ENCODE measurements at places on chromosomes 1 and 21.

- DNase-seq, result no peak
These were observed 62.9 kb downstream of the MDM4 start for GRCh38 chr1:204578867-204579664.

DNA sequence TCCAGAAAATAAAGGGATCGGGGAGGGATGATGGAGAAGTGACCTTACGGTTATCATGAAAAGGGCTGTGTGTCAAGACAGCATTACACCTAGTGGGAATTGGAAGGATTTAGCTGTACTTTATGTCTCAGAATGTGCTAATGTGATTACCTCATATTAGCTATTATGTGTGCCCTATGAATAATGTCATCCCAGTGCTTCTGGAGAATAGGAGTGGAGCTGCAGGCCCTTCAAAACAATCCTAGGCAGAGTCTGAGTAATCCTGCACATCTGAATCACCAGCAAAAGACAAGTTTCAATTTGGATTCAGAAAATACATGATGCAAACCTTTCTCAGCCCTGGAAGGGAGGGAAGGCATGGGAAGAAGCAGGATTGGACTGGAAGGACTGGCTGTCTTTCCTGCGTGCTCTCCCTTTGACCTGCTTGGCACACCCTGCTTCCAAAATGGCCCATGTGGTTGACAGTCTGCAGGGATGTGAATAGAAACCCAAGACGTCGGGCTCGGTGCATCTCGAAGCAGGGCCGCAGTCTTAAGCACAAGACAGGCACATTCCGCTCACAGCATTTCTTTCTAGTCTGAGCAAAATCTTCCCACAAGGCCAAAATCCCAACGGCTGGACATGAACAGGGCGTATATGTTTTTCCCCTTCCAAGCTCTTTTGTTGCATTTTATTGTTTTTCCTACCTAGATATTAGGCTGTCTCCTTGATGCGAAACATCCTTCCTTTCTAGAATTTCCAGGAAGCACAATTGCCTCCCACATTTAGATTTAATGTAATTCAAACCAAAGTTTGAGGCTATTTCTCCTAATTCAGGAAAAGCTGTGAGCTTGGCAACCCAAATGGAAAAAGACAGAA, 54.3 kb upstream of the TARBP1 start:
- DNase-seq, result no peak

- DNase-seq, result no peak
These were observed 188.1 kb downstream of the ST6GALNAC3 start for GRCh38 chr1:76262601-76263000.

GRCh38 chr21:37940691-37941090, 24.4 kb upstream of the KCNJ6 start:
- DNase-seq, result no peak

GRCh38 chr1:8527941-8528340, 210.0 kb downstream of the SLC45A1 start:
- no peak for DNase-seq

- no peak for DNase-seq
These were observed 25.3 kb downstream of the IGSF21 start for GRCh38 chr1:18132711-18133541.

- no peak for DNase-seq
These were observed 17.2 kb downstream of the CTNNBIP1 start for GRCh38 chr1:9892563-9893528.

DNA sequence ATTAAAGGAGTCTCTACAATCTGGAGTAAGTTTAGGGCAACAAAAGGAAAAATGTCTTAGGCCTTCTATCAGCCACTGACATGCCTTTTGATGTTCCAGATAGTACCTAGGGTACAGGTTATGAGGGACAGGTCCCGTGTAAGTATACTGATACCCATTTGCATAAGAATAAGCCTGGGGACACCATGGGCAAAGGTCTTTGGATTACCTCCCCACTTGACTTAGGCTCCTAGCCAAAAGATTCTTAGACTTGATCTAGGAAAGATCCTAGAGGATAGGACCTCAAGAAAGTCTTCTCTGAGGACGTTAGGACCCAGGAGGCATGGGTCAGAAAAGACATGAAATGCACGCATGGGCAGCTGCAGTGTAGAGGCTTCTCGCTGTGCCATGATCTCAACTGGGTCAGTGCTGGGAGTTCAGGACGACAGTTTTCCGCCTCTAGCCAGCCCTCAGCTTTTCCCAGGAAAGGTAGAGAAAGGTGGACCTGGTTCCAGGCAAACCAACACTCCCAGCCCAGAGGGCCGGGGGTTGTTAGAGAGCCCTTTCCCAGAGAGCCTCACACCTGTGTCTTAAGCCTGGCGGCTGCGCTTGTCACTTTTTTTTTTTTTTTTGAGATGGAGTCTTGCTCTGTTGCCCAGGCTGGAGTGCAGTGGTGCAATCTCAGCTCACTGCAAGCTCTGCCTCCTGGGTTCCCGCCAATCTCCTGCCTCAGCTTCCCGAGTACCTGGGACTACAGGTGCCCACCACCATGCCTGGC, 26.6 kb downstream of the MSTO1 start:
- no peak for DNase-seq

DNA sequence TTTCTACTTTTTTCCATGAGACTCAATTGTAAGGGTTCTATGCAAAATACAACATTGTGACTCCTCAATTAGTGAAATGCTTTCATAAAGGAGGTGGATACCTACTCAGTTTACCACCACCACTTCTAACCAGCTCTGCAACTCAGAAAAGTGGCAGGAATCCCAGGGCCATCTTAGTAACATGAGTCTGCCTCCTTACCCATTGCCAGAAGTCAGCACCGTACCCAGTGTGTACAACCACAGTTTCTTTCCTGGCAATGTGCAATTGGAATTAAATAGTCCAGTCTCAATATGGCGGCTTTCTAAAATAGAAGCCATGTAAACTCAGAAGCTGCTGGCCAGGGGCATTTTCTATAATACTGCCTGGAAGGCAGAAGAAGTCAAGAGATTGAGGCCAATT, 32.1 kb downstream of the TESK2 start:
- DNase-seq, result no peak

- no peak for DNase-seq
These were observed 101.1 kb downstream of the JAK1 start for GRCh38 chr1:64865105-64865757.

GRCh38 chr1:239483391-239483790, 97.0 kb downstream of the CHRM3 start:
- no peak for DNase-seq

- DNase-seq, result no peak
These were observed 116.3 kb downstream of the EPHB2 start for GRCh38 chr1:22826604-22827580.

GRCh38 chr1:234613128-234613875, 3.3 kb upstream of the IRF2BP2 start:
- DNase-seq, result no peak

DNA sequence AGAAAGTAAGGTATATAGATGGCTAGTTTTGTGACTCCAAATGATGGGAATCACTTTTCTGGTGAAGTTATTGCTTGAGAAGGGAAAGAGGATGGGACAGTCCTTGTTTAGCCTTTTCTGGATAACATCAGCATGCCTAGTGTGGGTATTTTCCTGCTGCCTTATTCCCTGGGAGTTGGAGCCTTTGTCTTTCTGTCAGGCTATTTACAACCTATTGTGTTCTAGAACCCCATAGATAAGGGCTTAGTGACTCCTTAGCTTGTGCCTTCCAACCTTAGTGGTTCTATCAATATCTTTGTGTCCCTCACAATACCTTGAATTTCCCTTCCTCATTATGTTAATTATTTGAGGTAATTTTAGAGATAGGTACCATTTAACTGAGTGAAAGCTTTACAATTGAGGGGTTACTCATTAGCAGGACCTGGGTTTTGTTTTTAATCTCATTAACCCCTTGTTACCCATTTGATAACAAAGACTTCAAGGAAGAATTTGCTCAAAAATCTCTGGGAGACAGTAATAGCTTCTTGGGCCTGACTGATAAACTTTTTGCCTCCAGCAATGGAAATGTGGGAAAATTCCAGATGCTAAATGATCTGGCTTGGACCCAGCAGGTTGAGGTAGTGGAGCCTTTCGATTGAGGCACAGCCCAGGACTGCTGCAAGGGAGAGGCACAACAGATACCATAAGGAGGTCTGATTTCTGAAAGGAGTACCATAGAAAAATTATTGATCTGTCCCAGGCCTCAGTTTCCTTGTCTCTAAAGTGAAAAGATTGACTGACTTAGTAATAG, 49.0 kb downstream of the CACHD1 start:
- no peak for DNase-seq

DNA sequence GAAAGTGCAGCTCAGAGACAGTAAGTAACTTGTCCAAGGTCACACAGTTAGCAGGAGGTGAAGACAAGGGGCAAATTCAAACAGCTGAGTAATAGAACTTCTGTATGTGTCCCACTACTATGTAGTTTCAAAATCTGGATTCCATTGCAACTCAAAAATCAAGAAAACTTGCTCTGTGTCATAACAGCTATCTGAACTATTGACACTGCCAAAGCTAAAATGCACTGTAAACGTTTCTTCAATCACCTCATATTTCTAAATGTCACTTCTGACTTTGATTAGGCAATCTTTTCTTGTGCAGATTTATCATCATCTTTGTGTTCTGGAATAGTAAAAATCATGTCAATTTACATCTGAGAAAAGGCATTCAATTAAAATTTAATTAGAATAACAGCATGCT, 957.6 kb downstream of the MRPL39 start:
- no peak for DNase-seq

- no peak for DNase-seq
These were observed 98.2 kb downstream of the PCBP3 start for GRCh38 chr21:45741691-45742090.

DNA sequence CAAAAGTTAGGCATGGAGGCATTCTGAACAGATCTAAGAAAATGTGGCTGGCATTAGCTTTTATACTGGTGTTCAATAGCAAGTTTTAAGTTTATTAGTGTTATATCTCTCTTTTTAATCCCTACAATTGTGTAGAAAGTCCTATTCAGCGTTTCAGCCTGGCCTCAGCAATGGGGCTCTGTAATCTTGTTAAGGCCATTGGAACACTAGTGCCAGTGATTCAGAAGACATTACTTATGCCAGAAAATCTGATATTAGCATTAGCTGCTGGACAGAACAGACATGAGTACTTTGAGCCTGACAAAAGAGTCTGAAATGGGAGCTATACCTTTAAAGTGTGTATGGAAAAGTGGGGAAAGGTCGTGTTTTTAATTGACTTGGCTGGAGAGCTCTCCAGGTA, 167.0 kb downstream of the NEGR1 start:
- DNase-seq, result no peak

GRCh38 chr1:208387908-208388811, 144.0 kb upstream of the PLXNA2 start:
- DNase-seq, result no peak

- DNase-seq, result no peak
These were observed 17.9 kb upstream of the ABCG1 start for GRCh38 chr21:42200906-42201614.

- DNase-seq, result no peak
These were observed 19.9 kb downstream of the TMPRSS2 start for GRCh38 chr21:41488080-41488479.

All from Right ventricle myocardium inferior (tissue), 1 donor.